CD4-positive, alpha-beta T cell treated with Interleukin-10 for 1 hour (primary cell): ENCODE measurements at places on chromosomes 5 and 9.

DNA sequence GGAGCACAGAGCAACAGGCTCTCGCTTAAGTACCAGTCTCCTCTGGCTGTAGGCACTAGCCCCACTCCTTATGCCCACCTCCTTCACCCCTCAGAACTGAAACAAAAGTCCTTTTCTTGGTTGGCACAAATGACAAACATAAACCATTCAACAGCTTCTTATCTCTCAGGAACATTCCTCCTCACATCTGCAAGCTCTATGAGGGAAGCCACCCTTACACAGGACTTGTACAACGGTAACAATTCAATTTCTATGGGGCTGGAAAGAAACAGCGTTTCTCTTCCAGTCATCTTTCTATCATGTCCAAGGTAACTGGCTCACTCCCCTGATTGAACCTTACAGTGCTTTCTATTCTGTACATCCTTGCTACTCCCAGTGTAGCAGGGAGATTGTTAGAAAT lies 74.1 kb downstream of the CSF2 start:
- DNase-seq: no peak

- no peak for DNase-seq
Measured at GRCh38 chr5:81310402-81311063, 9.1 kb downstream of the ZCCHC9 start.

- no peak for DNase-seq
Measured at GRCh38 chr5:5373351-5373989, 49.0 kb upstream of the ICE1 start.

GRCh38 chr5:143987751-143988560 lies 176.0 kb downstream of the HMHB1 start:
- no peak for DNase-seq

DNA sequence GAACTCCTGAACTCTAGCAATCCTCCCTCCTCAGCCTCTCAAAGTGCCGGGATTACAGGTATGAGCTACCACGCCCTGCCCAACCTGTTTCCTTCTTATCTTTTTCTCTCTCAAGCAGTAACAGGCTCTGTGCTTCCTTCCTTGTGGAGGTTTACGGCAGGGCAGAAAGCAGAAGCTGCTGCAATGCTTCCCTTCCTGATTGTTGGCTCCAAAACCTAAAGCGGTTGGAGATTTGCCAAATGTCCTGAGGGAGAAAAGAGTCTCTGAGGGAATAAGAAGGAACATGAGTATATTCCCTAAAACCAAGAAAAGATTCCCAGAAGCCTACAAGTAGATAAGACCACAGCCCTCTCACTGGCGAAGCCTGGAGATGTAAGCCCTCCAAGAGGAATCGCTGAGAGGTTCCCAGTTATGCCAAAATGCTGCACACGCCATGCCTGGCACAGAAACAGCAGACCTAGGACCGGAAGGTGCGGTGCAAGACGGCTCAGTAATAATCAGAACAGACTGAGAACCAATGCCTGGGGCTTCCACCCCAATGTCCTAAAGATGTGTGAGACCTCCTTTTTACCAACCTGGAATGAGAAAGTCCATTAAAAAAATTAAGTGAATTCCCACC lies 73.2 kb downstream of the APTX start:
- no peak for DNase-seq

GRCh38 chr5:91140657-91141056 lies 242.5 kb downstream of the ARRDC3 start:
- DNase-seq: no peak

DNA sequence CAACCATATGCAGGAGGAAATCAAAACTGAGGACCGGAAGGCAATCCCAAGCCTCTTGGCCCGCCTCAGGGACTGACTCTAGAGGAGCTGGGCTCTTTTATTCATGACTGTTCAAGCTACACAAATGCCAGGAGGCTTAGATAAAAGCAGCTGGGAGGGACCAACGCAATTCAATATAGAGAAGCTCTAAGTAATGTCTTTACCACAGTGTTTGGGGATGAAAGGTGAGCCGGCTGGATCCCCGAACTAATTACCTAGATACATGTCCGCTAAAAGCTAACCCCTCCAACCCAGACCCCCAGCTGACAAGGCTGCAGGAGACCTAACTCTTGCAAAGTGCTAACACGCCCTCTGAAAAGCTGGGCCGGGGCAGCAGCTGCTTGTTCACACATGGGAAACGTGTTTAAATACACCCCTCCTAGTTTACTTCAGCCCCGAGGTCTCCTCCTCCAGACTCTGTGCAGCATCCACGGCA lies 67.5 kb downstream of the TLE1 start:
- DNase-seq: no peak

- no peak for DNase-seq
Measured at GRCh38 chr5:34570721-34571676, 85.1 kb upstream of the RAI14 start.

DNA sequence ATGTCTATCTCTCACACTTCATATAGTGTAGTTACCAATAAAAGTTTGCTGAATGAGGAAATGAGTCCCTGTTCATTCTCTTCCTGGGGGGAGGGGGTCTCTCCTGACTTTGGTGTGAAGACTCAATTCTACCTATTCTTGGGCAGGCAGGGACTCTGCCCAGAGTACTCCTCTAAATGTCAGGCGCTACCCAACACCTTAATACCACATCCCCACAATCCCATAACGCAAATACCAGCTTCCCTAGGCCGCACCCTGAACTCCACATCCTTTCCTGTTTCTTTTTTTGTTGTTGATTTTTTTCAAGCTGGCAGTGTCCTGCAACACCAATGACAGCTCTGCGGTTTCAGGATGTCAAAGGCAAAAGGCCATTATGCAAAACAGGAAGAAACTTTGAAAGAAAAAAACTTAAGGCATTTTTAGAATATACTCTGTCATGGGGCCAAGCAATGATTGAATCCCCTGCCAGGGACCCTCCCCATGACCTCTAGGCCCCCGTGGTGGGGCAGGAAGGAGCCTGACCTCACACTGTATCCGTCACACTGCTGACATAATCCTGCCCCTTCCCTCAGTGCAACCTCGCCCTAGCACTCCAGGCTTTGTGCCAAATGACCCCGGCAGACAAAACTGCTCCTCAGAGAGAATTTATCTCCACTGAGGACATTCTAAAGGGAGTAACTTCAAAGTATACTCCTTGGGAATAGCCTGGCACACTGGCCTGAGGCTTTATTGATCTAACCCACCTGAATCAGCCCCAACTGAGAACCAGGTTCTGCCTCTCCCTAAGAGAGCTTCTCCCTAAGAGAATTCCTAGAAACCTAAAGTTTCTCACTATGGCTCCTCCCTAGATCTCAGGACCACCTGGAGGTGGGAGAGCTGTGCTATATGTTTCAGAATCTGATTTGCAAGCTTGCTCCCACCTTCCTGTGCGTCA lies 8.0 kb downstream of the B4GALT1 start:
- DNase-seq: peak; percentile 68
